ENCODE measurements at places on chromosomes 2 and 18. TPM values are rescaled to one million over a fixed set of nuclear protein-coding genes. Genes with fewer than 3 reads are reported as not detected.

HTR2B gene
- polyA plus RNA-seq: 17.2 TPM

LRATD1 gene
- 17.2 TPM for polyA plus RNA-seq

- no peak for DNase-seq
These were observed 245.3 kb downstream of the TFCP2L1 start for GRCh38 chr2:121039679-121040078.

SNTG2 gene
- 2.7 TPM for polyA plus RNA-seq

- no peak for DNase-seq
These were observed 40.1 kb downstream of the PLEK start for GRCh38 chr2:68404893-68405799.

UGT1A10 gene
- not detected for polyA plus RNA-seq
